Stimulated activated CD4-positive, alpha-beta T cell treated with anti-CD3 and anti-CD28 coated beads, Interleukin-4, amount 100 ng/mL, for 24 hours (primary cell): ENCODE measurements at places on chromosomes 16 and 17.

DNA sequence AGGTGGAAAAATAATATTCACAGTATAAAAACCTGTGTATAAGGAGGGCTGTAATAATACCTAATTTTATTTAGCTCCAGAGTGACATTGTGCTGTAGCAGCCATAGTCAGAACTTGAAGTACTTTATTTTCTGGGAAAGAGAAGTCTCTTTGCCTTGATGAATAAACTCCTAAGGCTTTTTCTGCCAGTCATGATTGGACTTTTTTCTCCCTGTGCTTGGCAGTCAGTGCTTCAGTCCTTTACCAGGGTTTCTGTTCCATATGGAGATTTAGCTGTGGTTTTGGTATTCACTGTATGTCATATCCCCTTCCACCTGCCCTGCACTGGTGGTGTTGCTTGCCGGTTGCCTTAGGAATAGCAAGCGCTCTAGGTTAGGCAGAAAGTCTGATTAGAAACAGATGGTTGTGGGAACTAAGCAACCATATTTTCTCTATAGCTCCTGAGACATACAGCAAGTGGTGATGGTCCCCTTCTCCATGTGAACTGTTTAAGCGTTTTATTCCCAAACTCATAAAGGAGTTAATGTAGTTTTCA, 24.7 kb downstream of the DDX42 start:
- no peak for DNase-seq

GRCh38 chr16:66610111-66610820, 5.8 kb downstream of the CMTM3 start:
- no peak for DNase-seq

DNA sequence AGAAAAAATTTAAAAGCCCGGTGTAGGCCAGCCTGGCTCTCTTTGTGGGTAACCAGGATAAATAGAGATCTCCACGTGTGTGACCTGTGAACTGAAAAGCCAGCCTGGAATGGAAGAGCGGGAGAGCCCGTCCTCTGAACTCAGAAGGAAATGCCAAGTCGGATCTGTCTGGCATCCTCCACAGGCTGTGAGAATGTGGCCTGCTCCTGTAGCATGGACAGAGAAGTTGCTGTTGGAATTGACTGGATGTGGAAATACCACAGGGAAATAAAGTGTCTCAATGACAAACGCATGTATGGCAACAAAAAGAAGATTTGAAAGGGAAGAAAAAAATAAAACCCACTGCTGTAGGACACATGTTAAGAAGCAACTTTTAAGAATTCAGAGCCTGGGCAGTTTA, 6.7 kb downstream of the KLHL36 start:
- no peak for DNase-seq

GRCh38 chr17:72766761-72767356, 325.6 kb downstream of the SLC39A11 start:
- DNase-seq: no peak

DNA sequence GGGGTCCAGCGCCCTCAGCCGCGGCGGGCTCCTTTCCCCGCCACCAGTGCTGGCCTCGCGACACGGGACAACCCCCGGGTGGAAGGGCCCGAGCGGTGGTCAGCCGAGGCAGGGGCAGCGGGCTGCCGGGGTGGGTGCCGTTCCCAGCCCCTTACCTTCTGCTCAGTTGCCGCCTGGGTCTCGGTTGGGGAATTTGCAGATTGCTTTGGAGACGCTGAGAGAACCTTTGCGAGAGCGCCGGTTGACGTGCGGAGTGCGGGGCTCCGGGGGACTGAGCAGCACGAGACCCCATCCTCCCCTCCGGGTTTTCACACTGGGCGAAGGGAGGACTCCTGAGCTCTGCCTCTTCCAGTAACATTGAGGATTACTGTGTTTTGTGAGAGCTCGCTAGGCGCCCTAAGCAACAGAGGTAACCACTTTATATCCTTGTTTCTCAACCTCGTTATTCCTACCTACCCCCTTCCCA, 381 bp downstream of the CTNS start:
- no peak for DNase-seq

GRCh38 chr16:9159839-9160550, 68.6 kb downstream of the HAPSTR1 start:
- DNase-seq: peak; percentile 32

DNA sequence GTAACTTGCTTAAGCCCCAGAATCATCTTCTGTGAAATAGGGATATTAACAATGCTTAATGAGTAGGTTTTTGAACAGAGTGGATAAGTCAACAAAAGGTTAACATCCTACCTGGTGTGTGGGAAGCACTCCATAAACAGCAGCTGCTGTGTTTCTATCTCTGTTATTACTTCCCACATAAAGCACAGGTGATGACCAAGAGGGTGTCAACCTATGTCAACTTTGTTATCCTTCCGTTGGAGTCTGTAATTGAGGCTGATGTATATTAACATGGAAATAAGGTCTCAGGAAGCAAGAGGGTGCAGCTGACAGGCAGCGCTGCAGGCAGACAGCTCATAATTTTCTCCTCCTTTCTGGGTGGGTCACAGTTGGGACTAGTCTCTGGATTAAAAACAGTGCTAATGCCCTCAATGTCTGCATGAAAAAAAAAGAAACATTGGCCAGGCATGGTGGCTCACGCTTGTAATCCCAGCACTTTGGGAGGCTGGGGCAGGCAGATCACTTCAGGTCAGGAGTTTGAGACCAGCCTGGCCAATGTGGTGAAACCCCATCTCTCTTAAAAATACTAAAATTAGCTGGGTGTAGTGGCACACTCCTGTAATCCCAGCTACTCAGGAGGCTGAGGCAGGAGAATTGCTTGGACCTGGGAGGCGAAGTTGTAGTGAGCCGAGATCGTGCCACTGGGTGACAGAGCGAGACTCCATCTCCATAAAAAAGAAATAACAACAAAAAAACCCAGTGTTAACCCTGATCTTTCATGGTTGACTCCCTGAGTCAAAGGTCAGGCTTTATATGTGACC, 269.6 kb downstream of the SNX29 start:
- DNase-seq: no peak

- DNase-seq: no peak
Measured at GRCh38 chr17:58643147-58643546, 48.7 kb downstream of the TEX14 start.

DNA sequence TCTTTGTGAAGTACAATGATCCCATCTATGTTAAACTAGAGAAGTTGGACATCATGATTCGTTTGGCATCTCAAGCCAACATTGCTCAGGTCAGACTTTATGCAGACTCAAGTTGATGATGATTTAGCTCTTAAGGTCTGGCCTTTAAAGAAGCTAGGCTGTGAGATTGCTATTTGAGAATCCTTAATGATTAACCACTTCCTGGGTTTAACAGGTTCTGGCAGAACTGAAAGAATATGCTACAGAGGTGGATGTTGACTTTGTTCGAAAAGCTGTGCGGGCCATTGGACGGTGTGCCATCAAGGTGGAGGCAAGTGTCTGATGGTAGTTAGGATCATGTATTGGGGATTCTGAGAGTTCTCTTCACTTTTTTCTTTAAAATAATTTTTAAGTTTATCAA, 40.3 kb downstream of the AP2B1 start:
- no peak for DNase-seq

DNA sequence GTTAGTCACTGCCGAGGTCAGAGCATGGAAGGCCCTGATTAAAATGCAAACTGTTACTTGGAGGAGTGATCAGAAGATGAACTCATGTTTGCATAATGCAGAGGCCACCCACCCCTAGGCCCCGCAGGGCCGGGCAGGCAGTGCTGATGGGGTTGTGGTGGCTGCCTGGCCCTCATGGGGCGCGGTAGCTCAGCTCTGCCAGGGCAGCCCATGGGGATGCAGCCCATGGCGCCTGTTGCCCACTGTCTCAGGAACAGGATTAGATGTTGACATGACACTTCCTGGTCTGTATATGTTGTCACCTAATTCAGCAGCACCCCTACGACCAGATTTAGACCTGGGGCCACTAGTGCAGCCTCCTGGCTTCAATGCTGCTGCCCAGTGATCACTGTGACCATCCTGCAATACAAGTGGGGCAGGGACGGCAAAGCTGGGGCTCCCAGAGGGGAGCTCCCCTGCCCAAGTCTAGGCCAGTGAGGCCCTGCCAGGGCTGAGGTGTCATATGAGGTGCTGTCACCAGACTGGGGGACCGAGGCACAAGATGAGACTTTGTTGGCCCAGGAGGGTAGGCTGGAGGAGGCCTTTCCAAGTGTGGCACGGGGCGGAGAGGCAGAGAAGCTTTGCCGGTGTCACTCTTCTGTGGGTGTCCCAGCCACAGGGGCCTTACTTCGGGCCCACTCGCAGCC, 49.1 kb downstream of the RAI1 start:
- no peak for DNase-seq

DNA sequence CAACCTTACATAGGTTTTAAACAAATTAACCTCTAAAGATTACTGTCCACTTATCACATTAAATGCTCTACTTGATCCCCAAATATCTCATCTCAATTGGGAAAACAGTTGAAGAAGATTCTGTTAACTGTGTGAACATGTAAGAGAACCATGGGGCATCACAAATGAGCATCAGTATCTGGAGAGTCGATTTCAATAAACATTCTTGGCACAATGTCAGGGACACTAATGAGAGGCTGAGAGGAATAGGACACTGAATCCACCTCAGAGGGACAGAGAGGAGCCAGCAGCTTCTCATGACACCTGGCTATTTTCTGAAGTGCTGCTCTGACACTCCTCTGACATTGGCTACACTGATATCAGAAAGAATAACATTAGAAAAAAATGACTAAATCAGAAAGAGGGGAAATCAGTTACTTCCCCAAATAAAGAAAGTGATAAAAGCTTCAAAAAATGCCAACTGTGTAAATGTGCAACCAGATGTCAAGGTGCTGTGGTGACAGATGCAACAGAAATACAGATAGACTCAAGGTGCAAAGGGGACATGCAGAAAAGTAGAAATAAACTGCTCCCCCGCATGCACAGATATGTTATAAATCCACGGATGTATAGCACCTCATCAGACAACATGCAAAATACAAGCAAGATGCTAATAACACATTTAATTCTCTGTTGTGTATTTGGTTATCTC, 67.4 kb downstream of the SNX11 start:
- DNase-seq: no peak

GRCh38 chr17:6021011-6021400, 49.2 kb upstream of the WSCD1 start:
- no peak for DNase-seq

DNA sequence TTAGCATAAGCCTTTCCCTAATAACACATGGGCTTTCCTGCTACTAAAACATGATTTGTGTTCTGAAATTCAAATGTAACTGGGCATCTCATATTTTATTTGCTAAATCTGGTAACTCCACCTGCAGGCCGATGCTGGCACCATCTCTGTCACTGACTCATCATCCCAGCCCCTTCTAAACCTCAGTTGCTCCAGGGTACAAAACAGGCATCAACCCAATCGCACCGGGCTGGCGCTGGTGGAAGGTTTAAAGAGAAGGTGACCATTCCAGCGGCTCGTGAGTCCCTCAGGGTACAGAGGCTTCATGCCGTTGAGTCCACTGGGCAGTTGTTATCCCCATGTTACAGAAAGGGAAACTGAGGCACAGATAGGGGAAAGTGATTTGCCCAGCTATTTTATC, 27.1 kb downstream of the PPL start:
- no peak for DNase-seq

GRCh38 chr16:88830258-88830657, 18.5 kb upstream of the APRT start:
- no peak for DNase-seq

- no peak for DNase-seq
Measured at GRCh38 chr17:29032013-29032856, 10.7 kb upstream of the PIPOX start.

GRCh38 chr16:88472637-88473205, 19.6 kb downstream of the ZFPM1 start:
- DNase-seq: no peak

DNA sequence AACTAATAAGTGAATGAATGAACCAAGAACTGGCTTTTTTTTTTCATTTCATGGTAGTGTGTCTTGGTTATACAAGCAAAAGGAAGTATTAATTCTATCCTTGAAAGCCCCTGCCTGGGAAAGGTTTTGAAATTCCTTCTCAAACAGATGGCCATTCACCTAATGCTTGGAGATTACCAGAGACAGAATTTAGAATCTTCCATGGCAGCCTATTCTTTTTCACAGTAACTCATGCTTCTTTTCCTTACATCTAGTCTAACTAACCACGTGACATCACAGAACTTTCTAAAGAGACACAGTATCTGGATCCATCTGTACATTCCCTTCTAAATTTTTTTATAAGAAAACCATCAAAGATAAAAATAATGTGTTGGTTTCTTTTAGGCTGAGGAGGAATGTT, 151.6 kb downstream of the FTO start:
- DNase-seq: no peak

- no peak for DNase-seq
Measured at GRCh38 chr16:13157082-13157481, 255.7 kb downstream of the SHISA9 start.

- DNase-seq: no peak
Measured at GRCh38 chr17:76241691-76242255, 1.5 kb upstream of the RNF157 start.

GRCh38 chr17:81898029-81898866, 3.8 kb upstream of the NPB start:
- no peak for DNase-seq

- DNase-seq: no peak
Measured at GRCh38 chr17:68460715-68461114, 3.4 kb upstream of the WIPI1 start.

GRCh38 chr17:40471846-40472732, 28.8 kb downstream of the IGFBP4 start:
- no peak for DNase-seq

GRCh38 chr16:67543582-67543981, 15.0 kb downstream of the RIPOR1 start:
- DNase-seq: no peak

GRCh38 chr16:67287960-67288359, 8.6 kb downstream of the PLEKHG4 start:
- no peak for DNase-seq

- no peak for DNase-seq
Measured at GRCh38 chr16:83248735-83249463, 558.9 kb upstream of the HSBP1 start.

GRCh38 chr17:64320613-64321553, 57.8 kb upstream of the TEX2 start:
- DNase-seq: peak; percentile 60

GRCh38 chr16:86314402-86315025, 195.8 kb upstream of the FOXF1 start:
- DNase-seq: no peak

DNA sequence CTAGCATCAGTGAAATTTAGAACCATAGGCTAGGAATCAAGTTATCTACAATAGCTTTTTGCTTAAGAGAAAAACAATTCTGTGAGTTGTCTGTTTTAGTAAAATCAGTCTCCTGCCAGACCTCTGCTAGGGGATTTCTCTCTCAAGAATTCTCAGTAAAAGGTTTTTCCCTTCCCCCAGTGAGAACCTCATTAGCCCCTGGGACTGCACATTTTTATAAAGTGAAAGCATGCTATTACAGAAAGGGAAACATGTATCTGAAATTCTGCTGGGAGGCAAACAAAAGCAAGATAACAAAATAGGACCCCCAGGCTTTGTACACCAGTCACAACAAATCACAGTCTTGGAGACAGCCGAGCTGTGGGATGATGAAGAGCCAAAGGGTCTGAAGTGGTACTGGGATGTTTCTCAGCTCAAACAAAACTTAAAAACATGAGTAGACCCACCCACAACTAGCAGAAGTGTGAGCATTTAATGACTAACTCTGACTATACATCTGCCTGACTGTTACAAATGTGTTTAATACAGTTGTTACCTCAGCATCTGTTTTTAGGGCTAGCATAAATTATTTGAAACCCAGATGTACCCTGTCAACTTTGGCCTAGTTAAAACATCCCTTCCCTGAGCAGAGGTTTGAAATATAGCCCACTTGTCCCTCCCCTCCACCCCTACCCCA, 20.0 kb upstream of the GLG1 start:
- no peak for DNase-seq

- no peak for DNase-seq
Measured at GRCh38 chr16:9176547-9177418, 85.3 kb downstream of the HAPSTR1 start.
